ENCODE measurements at places on chromosomes 2 and 18.

- no peak for DNase-seq
These were observed 95.4 kb upstream of the CYP20A1 start for GRCh38 chr2:203143391-203143790.

- DNase-seq = peak; percentile 83
These were observed 14.3 kb upstream of the TMEM185B start for GRCh38 chr2:120237491-120237902.

- peak; percentile 19 for DNase-seq
These were observed 270.1 kb downstream of the TCF4 start for GRCh38 chr18:55317864-55318263.

GRCh38 chr2:73070643-73071359 lies 711 bp downstream of the SFXN5 start:
- DNase-seq = peak; percentile 42

GRCh38 chr2:62479917-62480316 lies 26.1 kb downstream of the TMEM17 start:
- no peak for DNase-seq

Data from fibroblast of lung (primary cell).